Bone marrow (tissue), 2 donors: ENCODE measurements at places on chromosomes 16 and 17.

DNA sequence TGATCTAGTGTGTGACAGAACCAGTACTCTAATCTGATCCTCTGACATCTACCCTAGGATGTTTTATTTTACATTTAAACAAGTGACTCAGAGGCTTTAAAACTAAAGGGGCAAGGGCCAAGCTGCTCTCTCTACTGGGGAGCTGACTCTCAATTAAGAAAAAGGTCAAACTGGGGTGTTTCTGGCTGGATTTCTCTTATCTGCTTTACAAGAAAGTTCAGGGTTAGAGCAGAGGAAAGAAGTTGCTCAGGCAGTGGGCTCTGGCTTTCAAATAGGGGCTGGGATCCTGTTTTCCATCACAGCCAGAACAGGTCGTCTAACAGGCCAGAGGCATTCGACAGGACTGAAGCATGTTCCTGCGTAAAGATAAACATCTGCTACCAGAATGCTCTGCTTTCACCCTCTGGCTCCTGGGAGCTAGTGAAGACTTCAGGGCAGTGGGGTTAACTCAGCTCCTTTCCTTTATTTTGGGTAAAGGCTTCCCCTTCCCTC, 8.5 kb downstream of the MMP28 start:
- no peak for DNase-seq

GRCh38 chr17:80815151-80815681, 176.4 kb upstream of the CHMP6 start:
- no peak for DNase-seq

DNA sequence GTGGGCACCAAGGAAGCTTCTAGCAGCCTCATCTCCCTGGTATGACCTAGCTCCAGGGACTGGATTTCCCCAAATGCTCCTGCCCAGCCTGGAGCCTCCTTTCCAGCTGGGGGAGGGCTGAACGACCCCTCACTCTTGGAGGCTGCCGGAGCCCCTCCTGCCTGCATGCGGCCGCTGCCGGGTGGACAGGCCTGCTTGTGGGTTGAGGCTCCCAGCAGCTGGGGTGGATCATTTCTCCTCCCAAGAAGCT, 213.6 kb downstream of the SEC14L1 start:
- no peak for DNase-seq

DNA sequence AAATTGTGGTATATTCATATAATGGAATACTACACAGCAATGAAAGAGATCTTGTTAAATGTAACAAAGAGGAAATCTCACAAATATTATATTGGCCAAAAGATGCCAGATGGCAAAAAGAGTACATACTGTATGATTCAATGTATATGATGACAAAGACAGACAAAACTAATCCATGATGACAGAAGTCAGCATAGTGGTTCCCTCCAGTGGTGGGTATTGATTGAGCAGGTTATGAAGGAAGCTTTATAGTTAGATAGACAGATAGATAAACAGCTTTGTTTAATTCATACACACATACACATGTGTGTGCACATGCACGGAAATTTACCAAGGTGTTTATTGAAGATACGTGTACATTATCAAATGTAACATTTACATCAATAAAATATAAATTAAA, 74.4 kb upstream of the SMIM36 start:
- no peak for DNase-seq

DNA sequence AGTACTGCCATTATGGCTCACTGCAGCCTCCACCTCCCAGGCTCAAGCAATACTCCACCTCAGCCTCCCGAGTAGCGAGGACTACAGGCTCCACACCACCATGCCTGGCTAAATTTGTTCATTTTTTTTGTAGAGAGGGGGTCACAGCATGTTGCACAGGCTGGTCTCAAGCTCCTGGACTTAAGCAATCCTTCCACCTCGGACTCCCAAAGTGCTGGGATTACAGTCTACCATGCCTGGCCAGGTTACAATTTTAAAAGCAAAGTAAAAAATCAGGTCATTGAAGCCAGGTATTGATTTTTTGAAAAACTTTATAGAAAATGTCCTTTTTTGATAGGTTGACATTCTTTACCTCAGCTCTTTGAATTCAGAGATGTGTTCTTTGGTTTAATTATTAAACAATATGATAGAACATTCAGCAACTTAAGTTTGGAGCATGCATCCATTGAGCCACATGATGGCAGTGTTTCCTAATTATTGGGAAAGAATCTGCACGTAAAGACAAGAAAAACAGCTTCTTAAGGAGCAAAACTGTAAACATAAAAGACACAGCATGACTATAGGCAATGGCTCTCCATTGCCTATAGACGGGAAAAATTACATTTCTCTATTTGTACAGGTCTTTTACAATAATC, 1.7 kb upstream of the SLC16A11 start:
- DNase-seq: peak; percentile 61
